ENCODE measurements at places on chromosomes 2 and 18.

DNA sequence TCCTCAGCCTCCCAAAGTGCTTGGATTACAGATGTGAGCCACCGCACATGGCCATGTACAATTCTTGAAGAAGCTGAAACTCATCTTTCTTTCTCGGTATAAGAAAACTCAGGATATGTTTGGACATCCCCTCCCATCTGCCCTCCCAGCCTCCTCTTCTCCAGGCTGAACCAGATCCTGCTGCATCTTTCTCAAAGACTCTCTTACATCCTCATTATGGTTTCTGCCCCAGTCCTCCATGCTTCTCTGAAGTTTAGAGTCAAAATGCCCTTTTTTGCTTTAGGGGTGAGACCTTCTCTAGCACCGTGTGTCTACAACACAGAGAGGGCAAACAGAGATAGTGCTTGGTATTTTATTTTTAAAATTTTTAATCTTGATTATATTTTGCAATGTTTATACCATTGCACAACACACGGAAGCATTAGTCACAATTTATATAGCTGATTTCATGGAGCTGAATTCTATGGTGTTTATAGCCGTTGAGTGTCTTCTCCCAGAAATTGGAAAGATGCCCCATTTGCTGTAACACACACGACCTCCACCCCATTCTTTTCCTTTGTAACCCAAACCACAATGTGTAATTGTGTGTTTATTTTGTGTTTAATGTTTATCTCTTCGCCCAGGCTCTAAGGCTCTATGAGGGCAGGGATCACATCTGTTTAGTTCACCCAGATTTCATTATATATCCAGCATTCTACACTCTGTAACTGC is 206.0 kb upstream of the TNP1 start:
- DNase-seq: peak; percentile 99

DNA sequence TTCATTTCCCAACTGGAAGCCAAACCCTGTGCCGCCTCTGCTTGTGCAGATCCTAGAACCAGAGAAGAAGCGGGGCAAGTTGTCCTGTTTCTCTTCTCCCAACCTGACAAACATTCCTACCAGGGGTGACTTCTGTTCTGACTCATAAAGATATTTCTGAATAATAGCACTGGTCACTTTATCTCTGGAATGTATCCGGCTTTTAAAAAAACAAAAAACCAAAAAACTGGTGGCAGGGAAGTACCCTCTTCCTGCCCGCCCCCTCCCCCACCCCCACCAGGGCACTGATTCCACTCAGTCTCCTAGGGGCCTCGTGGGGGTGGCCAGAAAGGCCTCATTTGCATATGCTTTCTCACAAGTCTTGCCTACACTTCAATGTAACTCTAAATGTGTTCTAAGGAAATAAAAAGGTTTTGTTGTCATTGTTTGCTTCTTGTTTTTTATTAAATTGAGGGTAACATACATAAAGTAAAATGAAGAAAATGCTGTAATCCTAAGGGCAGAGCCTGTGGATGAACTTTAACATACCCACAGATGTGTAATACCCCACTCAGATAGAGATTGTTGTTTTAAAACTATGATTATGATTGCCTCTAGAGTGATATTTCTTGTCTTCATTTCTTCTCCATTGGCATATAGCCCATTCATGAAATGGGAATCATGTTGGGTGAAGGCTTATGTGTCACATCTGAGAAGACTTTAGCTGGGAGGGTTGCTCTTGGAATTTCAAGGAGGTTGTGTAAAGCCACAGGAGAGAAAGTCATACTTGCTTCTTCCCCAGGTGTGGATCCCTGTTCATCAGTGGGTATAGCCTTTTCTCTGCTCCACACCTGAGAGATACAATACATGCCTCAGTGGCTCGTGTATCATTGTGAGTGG is 5.3 kb upstream of the FOSL2 start:
- no peak for DNase-seq

DNA sequence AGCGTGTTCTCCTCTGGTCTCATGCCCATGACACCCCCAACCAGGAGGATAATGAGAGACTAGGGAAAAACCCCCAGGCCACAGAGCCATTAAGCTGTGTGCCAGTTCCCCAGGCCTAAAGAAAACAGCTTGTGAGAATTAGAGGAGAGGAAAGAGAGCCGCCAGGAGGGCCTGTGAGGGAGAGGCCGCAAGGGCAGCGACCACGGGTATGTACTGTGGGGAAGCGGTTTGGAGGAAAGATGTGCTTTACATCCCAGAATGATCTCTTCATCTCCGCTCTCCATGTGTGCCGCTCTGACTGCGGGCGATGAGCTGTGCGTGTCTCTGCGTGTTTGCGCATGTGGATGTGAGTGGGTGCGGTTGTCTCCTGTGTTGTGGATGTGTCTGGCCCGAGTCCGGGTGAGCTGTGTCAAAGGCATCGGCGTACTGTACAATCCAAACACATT is 82.9 kb downstream of the DYSF start:
- no peak for DNase-seq

GRCh38 chr2:46674488-46674887 is 195.1 kb downstream of the TMEM247 start:
- no peak for DNase-seq

DNA sequence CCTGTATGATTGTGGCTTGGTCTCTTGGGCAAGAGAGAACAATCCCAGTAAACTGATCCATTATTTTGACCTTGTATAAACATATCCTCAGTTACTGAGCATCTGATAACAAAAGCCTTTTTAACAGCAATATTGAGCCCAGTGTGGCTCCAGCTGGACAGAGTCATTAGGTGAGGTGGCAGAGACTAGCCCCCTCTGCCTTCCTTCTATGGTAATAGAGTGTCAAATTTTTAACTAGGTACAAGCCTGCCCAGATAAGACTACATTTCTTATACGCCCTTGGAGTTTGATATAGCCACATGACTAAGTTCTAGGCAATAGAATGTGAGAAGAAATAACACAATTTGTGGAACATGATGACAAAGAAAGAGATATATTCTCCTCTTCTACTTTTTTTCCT is 56.2 kb downstream of the HNMT start:
- DNase-seq: no peak

DNA sequence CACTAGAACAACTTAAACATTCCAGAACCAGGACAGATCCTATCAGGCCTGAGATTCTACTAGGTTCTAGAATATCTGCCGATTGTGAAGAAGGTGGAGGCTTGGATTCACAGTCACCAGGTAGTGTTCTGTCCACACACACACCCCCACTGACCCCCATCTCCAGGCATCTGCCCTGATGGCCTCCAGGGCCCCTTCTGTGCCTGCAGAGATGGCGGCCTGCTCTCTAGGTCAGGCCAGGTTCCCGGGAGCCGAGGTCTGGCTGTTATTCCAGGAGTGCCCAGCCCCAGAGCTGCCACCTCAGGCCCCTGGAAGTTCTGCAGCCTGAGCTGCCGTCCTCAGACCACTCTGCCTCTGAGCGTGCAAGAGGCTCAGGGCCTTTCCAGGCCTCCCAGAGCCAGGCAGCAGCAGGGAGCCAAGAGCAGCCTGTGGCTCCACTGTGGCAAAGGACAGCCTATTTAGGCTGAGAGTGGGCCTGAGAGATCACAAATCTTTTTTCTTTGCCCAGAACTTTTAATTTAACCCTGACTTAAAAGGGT is 96.2 kb upstream of the ASAP2 start:
- DNase-seq: no peak
